Ovary (tissue), 10 donors: ENCODE measurements at places on chromosomes 3 and 15. TPM values are rescaled to one million over a fixed set of nuclear protein-coding genes. Genes with fewer than 3 reads are reported as not detected.

- no peak for DNase-seq
- H3K27ac ChIP-seq, result peak overlapping the region; percentile 95
- no peaks in the 10 kb centered on the region for H3K27me3 ChIP-seq
- no peaks in the 10 kb centered on the region for H3K36me3 ChIP-seq
Measured at GRCh38 chr15:79897380-79897678, 515 bp upstream of the MTHFS start.

GRCh38 chr3:84904816-84905555 lies 53.8 kb upstream of the CADM2 start:
- H3K4me3 ChIP-seq, result no peak overlapping the region
- H3K27ac ChIP-seq, result no peak overlapping the region
- H3K4me1 ChIP-seq, result no peaks in the 10 kb centered on the region
- no peaks in the 10 kb centered on the region for H3K36me3 ChIP-seq

GRCh38 chr3:125461896-125462295 lies 58.1 kb downstream of the SNX4 start:
- no peak overlapping the region for H3K27ac ChIP-seq
- no peak for DNase-seq
- no peaks in the 10 kb centered on the region for H3K4me1 ChIP-seq
- no peak overlapping the region for H3K4me3 ChIP-seq
- no peaks in the 10 kb centered on the region for H3K36me3 ChIP-seq

The ALDH1A2 gene
- 78.4 TPM for total RNA-seq
